ENCODE measurements at places on chromosomes 3 and 15.

GRCh38 chr3:104149154-104149553, 1217.6 kb upstream of the ALCAM start:
- DNase-seq: no peak

DNA sequence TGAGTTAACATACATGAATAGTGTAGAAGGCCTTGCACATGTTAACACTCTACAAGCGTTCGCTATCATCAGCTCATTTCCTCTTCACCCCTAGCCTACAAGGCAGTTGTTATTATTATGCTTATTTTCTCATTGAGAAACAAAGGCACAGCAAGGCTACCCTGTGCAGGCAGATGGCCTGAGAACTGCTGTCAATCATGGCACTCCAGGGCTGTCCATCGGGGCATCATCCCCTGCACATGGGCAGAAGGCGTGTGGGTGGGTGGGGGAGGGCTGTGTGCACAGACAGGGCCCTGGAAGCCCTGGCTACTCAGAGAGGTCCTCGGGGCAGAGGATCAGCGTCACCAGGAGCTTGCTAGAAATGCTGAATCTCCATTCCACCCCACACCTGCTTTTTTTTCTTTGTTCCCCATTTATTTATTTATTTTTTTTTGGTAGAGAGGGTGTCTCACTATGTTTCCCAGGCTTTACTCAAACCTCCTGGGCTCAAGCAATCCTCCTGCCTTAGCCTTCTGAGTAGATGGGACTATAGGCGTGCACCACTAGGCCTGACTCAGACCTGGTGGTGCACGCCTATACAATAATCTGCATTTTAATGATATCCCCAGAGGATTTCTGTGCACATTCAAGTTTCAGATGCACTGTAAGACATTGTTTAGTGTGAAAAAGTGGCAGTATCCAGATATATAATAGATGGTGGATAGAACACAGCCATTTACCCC, 9.6 kb upstream of the ZXDC start:
- DNase-seq: no peak

DNA sequence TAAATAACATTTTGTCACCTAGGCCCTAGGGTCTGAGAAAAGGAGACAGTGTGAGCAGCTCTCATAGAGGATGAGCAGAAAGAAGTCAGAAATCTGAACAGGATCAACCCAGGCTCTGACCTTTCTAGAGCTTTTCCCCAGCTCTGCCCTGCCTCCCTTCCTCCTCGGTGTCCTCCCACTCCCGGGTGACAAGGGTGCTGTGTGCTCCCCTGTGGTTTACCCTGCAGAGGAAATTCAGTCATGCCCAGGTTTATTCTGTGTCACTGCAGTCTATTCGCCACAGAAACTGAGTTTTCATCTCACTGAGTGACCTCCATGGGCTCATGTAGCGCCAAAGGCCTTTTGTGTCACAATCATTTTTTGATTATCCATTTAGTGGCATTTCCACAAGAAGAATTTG, 76.6 kb downstream of the IL12A start:
- DNase-seq: no peak

GRCh38 chr3:169931747-169932520, 20.6 kb downstream of the SAMD7 start:
- DNase-seq: no peak

- no peak for DNase-seq
Observed at GRCh38 chr3:32184187-32184730, 54.2 kb upstream of the CMTM8 start.

Measured in NCI-H1930 (cell line).